Hepatocyte (in vitro differentiated cells): ENCODE measurements at places on chromosomes 12 and 14.

GRCh38 chr14:60653701-60654161, 4.5 kb upstream of the SIX1 start:
- DNase-seq, result no peak

GRCh38 chr12:107091989-107092641, 1.2 kb downstream of the CRY1 start:
- peak; percentile 91 for DNase-seq

- DNase-seq, result no peak
These were observed 12.9 kb upstream of the CORO1C start for GRCh38 chr12:108744021-108744897.

- DNase-seq, result no peak
These were observed 146.8 kb downstream of the EMP1 start for GRCh38 chr12:13343375-13343774.

DNA sequence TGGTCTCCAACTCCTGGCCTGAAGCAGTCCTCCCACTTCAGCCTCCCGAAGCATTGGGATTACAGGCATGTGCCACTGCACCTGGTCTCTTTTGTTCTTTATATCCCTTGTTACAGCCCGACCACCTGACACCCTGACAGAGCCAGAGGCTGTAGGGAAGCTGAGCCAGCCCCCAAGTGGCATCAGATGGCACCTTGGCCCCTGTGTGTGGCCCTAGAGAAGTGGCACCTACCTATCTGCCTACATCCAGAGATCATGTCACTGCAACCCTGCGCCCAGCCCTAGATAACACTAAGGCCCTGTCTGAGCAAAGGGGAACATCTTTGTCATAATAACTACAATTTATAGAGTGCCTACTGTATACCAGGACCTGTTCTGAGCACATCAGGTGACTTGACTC, 235.0 kb downstream of the AACS start:
- DNase-seq, result no peak

GRCh38 chr14:89491711-89492381, 74.8 kb upstream of the FOXN3 start:
- no peak for DNase-seq

GRCh38 chr12:76698316-76698715, 65.6 kb upstream of the ZDHHC17 start:
- DNase-seq, result no peak

GRCh38 chr14:76917745-76918255, 91.6 kb downstream of the LRRC74A start:
- no peak for DNase-seq

- no peak for DNase-seq
These were observed 200.6 kb downstream of the ANO4 start for GRCh38 chr12:100995201-100995600.

- DNase-seq, result no peak
These were observed 3.0 kb downstream of the WNT1 start for GRCh38 chr12:48980953-48981756.

GRCh38 chr12:10069099-10069498, 29.7 kb downstream of the CLEC1A start:
- DNase-seq, result no peak

DNA sequence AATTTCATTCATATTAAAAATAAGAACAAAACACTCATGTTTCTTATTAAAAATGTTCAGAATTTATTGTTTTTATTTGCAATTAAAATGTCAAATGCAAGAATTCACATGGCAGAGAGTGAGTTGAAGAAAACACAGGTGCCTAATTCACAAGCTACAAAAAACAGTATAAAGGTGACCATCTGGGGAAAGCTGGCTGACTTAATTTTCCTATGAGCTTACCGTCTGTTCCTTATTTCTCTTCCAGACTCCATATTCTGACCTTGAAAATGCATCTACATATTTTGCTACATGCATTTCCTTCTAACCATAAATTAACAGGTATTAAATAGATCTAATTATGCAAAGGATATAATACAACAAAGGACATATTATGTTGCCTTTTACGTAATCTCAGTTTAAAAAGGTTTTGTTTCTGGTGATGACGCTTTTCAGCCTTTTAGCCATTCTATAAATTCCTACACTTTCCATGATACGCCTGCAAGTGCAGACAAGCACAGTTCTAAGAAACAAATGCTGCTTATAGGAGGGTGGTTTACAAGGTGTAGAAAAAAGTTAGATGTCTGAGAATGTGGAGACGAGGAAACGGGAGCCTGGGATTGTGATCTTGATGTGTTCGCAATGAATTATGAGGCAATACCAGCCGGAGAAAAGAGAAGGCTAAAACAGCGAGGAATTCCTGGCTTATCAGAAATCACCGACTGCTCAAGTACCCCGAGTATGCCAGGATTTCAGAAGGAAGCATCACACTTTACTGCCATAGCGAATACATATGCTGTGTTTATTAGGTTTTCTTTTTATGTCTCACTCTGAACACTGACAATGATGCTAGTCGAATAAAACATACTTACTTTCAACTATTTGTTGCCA, 24.6 kb downstream of the LIN7A start:
- DNase-seq, result no peak

- DNase-seq, result no peak
These were observed 35.8 kb downstream of the ACSM4 start for GRCh38 chr12:7339675-7340074.

DNA sequence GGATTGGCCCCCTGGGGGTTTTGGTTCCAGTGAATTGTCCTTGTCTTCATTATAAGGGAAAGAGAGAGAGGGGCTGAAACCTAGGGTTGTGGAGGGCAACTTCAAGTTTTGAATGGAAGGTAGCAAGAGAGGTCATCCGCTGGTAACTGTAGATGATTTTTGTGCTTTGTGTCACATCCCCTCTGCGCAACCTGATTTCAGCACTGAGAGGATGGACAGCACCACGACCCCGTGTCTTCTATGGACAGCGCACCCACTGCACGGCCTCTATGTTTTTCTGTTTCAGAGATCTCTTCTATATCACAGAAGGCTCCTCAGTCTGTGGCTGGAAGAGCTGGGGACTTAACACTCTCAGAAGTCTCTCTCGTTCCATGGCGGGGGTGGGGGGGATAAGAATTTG, 127.0 kb upstream of the RPH3A start:
- peak; percentile 40 for DNase-seq

- DNase-seq, result no peak
These were observed 761.2 kb downstream of the NOVA1 start for GRCh38 chr14:25836636-25837035.
